Smooth muscle cell of bladder (primary cell): ENCODE measurements at places on chromosomes 6 and 20. TPM values are rescaled to one million over a fixed set of nuclear protein-coding genes. Genes with fewer than 3 reads are reported as not detected.

OPRL1 gene
- 1.6 and 1.9 TPM in 2 replicates for total RNA-seq

PPP1R18 gene
- total RNA-seq = 36.7 and 43.6 TPM in 2 replicates

ZC3H12D gene
- total RNA-seq = under 0.01 TPM in 1 of 2 replicates, not detected in the other

SCUBE3 gene
- total RNA-seq = 1.7 and 1.8 TPM in 2 replicates

PLCB4 gene
- total RNA-seq = 1.9 and 2.0 TPM in 2 replicates

EEF1A2 gene
- total RNA-seq = 1.3 and 3.0 TPM in 2 replicates

MYCT1 gene
- under 0.01 and 0.65 TPM in 2 replicates for total RNA-seq

GSS gene
- 53.2 and 63.9 TPM in 2 replicates for total RNA-seq

SYCP2L gene
- 0.09 and 0.14 TPM in 2 replicates for total RNA-seq

RREB1 gene
- 12.1 and 14.3 TPM in 2 replicates for total RNA-seq

ZNF334 gene
- 1.8 and 2.0 TPM in 2 replicates for total RNA-seq
